ENCODE measurements at places on chromosomes 2 and 18. TPM values are rescaled to one million over a fixed set of nuclear protein-coding genes. Genes with fewer than 3 reads are reported as not detected.

DNA sequence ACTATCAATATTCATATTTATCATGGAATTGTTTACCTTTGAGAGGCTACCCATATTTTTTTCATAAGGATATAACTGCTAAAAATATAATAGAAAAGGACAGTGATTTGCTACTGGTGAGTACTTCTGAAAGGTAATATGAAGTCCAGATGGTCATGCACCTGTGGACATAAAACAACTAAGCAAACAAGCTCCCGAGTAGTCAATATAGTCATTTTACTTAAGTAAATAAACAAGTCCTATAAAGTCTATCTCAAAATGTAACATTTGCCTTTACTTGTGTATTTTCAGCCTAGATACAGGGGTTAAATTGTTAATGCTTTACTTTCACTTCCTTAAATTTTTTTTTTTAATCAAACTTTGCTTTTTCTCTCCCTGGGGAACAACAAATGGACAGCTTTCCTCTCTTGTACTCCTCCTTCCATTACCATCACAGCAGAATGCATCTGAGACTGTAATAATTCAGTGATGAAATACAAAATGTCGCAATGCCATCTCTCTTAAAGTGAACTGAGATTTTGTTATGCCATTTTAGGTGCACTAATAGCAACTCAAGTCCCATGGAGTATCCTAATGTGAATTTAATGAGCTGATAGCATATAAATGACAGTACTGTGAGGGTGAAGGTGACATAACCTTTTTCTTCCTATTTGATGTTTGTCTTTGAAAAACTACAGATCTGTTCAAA lies 1325.4 kb upstream of the ZEB2 start:
- DNase-seq, result no peak

DNA sequence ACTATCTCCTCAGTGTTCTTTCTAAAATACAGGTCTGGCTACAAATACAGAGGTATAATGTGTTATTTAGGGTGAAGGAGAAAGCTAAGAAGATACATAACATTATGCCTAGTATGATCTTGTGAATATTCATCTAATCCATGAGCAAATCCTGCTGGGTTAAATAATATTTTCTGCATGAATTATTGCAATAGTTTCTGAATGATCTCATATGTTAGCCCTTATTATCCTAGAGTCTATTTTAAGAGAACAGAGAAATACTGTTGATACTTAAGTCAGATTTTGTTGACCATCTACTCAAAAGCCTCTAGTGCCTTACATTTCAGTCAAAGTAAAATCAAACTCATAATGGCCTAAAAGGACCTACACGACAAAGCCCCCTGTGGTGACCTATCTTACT lies 382.3 kb downstream of the FIGN start:
- DNase-seq, result no peak

Gene C1GALT1C1L
- not detected for total RNA-seq

GRCh38 chr2:41572154-41572553 lies 475.7 kb upstream of the PKDCC start:
- DNase-seq, result no peak

Data from chondrocyte (in vitro differentiated cells).